ENCODE measurements at places on chromosomes 7 and 10. TPM values are rescaled to one million over a fixed set of nuclear protein-coding genes. Genes with fewer than 3 reads are reported as not detected.

GRCh38 chr10:23693925-23694324 is 255.1 kb downstream of the OTUD1 start:
- ATAC-seq = no peak

DNA sequence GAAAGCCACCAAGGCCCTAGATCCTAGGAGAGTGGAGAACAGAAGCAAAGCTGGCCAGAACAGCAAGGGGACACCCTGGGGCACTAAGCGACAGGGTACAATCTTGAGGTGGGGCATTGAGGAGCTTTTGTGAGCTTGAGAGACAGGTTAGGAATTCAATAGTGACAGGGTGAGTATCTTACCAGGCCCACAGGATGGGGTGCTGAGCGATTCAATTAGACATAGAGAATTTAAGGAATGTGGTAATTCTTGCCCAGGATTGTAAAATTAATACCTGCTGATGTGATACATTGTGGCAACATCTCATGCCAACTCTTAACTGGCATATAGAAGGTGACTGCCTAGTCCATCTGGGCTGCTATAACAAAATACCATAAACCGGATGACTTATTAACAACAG is 14.0 kb downstream of the RBP3 start:
- no peak for ATAC-seq

GRCh38 chr7:35550831-35551230 is 144.1 kb downstream of the HERPUD2 start:
- no peak for ATAC-seq

DNA sequence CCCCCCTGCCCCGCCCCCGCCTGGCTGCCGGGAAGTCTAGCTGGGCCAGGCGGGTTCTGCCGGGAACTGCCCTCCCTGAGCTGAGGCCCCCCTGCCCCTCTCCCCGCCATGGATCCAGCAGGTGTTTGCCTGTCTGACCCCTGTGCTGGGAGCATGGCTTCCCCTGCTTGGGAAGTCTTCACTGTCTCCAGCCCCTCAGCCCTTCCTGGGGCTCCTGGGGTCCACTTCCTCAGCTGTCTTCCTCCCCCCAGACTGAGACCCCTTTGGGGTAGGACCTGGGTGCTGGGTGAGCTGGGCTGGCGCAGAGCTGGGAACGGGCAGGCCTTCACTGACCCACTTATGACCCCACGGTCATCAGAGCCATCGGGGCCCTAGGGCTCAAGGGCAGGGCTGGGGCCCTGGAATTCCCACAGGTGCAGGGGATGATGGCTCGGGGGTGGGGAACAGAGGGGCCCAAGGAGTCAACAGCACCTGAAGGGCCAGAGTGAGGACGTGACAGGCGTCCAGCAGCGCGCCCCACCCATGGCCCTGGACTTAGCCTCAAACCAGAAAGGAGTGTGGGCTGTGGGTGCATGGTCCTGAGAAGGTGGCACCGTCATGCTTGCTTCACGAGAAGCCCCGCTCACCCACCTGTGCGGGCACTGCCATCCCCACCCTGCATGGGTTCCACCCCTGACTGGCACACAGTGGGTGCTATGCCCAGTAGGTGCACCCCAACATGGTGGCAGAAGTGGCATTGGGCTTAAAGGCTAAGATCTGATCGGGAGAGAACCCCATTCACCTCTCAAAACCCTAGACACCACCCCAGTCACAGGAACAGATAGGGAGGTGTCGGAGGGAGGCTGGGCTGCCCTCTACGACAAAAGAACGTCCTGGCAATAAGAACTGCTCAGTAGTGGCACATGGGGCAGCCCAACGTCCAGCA is 16.2 kb upstream of the TNRC18 start:
- no peak for ATAC-seq

- ATAC-seq = no peak
These were observed 355.0 kb upstream of the BMPER start for GRCh38 chr7:33550363-33550762.

GRCh38 chr10:3178042-3178441 is 5.5 kb upstream of the PITRM1 start:
- ATAC-seq = no peak

DNA sequence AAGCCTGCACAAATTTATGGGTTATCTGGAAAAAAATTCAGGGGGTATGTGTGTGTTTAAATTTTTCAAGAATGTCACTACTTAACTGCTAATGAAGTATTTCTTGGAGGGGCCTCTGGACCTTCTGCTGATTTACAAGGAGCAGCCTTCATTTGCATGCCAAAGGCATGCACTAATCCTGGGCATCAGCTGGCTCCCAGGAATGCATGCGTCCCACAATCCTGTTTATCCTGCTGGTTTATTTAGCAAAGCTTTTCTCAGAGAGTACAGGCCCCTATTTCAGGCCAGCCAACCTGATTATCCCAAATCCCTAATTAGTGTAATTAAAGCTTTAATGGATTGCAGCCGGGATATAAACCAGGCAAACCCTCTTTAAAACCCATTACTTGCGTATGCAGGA is 170.4 kb downstream of the TAX1BP1 start:
- no peak for ATAC-seq

DNA sequence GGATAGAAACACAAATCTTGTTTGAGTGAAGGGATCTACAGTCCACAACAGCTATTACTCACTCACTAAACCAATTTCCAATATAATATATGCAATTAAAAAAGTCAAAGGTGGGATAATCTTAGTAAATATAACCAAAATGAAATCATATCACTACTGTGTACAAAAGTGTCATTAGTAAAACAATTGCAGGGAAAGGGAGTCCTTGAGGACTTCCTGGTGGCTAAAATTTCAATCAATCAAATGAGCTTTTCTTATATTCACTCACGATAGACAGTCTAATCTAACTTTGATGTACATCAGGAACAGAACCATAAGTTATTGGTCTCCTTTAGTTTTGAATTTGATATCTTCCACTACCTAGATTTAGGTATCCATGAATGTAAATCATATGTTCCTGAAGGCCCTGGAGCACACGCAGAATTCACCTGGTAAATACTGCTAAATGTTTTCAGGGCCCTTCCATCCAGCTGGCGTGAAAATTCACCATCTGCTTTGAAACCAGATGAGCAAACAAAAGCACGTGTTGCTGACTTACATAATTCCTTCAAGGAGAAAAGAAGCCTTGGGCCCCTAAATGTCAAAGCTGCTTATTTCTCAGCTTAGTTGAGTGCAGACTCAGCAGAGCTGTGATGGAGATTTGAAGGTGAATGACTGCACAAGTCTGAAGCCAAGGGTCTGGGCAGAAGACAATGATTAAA is 159.3 kb upstream of the TMEM196 start:
- ATAC-seq = no peak

DNA sequence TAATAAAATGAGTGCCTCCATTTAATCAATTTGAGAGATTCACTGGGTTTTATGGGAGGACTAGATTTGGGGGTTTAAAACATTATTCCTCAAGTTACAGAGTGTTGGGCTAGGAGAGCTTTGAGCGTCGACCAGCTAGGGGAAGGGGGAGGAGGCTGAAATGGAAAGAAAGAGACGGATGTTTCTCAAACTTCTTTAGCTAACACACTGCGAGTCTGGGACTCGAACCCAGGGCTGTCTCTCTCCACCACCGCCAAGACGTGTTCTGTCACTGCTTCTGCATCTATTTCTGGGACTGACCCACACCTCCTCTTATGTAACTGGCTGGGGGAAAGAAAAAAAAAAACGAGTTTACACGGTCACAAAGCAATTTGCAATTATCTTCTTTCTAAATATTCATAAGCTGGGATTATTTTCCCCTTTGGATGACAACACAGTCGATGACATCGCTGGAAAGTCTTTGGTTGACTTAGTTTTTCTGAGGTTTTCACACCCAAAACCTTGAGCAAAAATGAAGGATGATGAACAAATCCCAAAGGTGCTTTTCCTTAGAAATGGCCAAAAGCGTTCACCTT is 27.2 kb downstream of the CHST15 start:
- ATAC-seq = no peak

GRCh38 chr10:43905512-43906236 is 257.0 kb upstream of the ZNF32 start:
- no peak for ATAC-seq

DNA sequence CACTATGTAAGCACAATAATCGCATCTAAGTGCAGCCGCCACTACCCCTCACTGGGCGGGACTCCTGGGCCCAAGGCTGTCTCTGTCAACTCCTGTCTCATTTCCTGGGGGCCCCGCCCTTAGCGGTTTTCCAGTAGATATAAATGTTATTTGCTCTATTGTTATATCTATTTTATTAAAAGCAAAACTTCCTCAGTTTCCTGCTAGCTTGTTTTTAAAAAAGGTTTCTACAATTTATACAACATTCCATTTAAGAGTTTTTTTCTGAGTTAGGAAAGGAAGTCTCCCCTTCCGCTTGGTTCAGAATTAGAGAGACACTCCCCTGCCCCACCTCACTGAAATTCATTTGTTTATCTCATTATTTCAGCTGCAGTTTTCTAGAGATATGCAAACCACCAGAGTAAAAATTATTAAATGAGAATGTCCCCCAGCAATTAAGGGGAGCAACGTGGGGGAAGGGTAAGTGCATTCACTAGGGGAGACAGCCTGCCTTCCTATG is 82.7 kb downstream of the RAMP3 start:
- ATAC-seq = no peak

The NPFFR1 gene
- total RNA-seq = 0.04 TPM
